Stimulated activated CD8-positive, alpha-beta memory T cell treated with anti-CD3 and anti-CD28 coated beads, Interleukin-12 subunit alpha, Interleukin-12 subunit beta, amount 100 ng/mL, for 4 hours (primary cell): ENCODE measurements at places on chromosomes 16 and 17.

- DNase-seq: no peak
Observed at GRCh38 chr17:46841561-46842379, 9.6 kb upstream of the WNT9B start.

DNA sequence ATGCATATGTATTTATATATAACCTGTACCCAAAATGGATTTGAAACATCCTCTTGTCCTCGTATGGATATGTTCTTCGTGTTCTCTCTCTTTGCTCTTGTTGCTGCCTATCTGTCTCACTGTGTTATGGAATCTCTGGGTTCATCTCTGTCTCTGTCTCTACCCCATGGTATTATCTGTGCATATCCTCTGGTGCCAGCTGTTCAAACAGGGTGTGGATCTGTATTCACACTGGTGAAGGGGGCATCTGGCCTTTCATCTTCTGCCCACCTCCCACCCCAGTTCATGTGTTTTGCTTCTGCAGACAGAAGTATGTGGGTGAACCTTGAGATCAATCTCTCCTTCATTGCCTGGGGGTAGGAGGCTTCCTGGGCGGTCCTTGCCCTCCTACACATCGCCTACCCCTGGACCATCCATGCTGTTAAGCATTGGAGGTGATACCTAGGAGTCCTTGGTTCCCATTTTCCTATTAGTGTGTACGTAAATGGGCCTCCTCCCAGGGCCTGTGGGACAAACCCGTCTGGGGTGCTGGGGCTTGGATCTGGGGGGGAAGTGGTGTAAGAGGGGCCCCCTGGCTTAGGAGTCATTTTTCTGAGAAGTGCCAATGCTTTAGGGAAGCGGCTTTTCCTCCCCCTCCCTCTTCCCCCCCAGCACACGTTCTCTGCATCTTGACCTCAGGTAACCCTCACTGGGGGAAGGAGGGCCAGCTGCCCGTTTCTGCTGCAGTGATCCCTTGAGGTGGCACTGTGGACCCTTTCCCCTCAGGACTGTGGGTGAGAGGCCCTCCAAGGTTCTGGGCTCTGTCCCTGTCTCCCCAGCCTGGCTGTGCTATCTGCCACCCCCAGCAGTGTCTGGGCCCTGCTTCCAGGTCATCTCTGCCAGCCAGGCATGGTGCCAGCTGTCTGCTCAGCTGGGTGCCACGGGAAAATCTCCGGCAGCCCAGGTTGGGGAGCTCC, 21.1 kb downstream of the RARA start:
- DNase-seq: no peak

GRCh38 chr16:58497935-58498334, 2.0 kb upstream of the NDRG4 start:
- DNase-seq: no peak

DNA sequence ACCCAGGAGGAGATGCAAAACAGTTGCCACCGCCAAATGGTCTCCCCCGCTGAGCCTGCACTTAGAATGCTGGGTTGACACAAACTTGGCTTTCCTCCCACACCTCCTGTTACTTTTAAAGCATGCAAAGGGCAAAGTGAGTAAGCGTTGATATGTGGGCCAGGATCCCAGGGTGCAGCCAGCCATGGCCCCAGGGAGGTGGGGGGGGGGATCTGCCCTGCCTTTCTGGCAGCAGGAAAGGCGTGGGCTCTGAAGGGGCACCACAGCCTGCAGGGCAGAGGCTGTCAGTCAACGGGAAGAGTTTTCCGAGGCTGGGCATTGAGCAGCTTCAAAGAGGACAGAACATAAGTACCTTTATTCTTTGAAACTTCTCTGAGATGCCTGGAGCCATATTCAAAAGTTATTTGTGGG, 142.3 kb downstream of the ABCC12 start:
- DNase-seq: no peak

GRCh38 chr17:78794864-78795640, 13.0 kb upstream of the CYTH1 start:
- no peak for DNase-seq

GRCh38 chr17:6936370-6937028, 59.4 kb upstream of the ALOX12 start:
- no peak for DNase-seq

DNA sequence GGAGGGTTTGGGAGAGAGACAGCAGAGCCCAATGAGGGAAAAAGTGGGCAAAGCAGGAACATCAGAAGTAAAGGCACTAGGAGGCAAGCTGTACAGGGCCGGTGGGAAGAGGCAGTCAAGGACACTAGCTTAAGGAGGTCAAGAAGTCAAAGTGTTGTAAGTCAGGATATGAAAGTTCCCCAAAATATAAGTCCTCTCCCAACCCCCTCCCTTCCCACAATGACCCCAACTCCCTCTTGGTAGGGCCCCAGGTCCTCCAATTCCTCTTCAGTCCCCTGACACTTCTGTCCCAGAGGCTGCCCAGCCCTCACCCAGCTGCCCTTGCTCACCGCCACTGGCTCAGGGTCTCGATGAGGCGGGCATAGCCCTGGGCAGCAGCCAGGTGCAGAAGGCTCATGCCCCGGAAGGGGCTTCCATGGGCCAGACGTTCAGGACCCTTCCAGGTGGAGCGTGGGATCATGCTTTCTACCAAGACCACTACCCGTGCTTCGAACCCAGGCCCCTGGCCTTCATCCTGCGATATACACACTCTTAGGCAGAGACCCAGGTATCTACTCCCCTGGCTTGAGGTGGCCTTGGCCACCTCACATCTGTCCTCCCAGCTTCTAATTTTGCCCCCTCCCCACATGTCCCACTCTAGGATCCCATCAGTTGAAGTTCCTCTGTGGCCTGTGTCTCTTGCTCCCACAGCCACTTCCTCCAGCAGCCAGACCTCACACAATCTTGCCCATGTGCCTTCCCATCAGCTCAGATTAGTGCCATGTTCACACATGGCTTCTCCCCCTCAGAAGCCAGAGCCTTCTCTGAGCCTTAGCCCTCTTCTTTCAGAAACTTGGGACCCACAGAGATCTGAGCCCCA, 5.9 kb upstream of the SPAG7 start:
- no peak for DNase-seq

- DNase-seq: no peak
Observed at GRCh38 chr17:47776330-47777197, 43.5 kb downstream of the TBX21 start.

- DNase-seq: no peak
Observed at GRCh38 chr16:85625053-85625452, 11.9 kb downstream of the GSE1 start.

DNA sequence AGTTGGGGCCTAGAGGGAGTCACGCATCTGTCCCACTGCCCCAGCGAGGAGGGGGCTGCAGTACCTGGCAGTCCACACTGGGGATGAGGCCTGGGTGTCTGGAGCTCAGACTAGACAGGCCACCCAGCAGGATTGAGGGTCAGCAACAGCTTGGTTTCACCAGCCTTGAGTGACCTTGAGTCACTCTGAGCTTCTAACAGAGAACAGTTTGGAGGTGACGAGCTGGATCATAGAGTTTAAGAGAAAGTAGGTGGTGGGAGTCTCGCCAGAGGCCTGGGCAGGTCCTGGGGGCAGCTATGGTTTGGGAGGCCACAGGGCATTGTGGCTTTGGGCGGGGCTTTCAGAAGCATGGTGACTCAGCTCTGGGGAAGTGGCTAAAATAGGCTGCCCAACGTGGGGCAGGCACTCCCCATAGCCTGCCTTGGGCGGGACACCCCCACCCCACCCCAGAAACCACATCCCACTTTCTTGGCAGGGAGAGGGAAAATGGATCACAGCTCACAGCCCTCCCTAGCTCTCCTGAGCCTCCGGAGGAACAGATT, 20.5 kb downstream of the CDC42EP4 start:
- DNase-seq: no peak

DNA sequence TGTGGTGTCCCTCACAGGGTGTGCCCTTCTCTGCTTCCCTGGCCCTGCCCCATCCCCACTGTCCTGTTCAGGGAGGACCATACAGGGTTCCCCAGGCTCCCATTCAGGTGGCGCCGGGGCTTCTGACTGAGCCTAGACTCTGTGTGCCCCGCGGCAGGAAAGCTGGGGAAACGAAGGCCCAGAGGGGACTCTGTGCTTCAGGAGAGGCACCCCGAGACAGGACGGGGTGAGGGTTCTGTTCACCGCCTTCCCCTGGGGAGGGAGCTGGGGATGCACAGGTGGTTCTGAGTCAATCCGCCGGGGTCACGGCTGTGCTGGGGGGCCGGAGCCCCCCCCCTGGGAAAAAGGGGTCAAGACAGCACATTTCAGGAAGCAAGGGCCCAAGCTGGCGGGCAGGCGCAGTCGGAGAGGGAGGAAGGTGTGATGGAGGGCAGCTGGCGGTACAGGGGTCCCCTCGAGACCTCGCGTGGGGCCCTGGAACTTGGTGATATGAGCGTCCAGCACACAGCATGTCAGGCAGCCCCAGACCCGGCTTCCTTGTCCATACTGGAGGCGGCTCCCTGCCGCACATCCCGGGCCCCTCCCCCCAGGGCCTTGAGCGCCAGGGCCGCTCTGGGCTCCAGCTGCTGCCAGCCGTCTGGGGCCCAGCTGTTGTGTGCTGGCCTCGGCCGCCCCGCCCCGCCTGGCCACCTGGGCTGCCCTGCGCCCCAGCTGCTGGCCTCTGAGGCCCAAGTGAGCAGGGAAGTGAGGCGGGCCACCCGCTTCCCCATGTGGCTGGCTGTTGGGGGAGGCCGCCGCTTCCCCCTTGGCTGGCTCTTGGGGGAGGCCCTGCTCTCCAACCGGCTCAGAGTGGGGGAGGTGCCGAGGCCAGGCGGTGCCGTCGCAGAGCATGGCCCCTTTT, 5.6 kb upstream of the NOTUM start:
- no peak for DNase-seq

DNA sequence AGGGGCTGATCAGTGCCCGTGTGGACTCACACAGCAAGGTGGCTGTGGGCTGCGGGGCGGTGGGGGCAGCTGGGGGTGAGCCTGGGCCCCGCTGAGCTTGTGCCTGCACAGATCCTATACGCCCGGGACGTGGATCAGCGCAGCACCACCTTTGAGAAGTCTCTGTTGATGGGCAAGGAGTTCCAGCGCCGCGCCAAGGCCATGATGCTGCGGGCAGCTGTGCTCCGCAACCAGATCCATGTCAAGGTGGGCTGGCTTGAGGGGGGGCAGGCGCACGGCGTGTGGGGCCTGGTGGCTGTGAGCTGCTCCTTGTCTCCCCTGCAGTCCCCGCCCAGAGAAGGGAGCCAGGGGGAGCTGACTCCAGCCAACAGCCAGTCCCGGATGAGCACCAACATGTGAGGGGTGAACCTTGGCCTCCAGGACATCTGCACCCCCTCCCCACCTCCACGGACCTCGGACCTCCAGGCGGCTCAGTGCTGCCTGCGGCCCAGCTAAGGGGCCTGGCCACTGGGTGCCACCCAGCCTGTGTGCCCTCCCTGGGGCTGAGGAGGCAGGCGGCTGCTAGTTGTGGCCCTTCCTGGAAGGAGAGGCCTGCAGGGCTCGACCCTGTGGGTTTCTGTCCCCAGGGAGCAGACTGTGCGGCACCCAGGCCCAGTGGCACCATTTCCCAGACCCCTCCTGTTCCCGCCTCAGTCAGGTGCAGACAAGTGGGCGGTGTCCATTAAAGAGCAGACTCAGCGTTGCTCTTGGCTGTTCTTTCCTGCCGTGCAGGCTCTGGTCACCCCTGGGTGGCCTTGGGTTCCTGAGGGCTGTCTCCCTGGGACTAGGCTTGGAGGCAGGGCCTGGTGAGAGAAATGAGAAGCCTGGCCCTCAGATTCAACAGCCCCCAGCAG, 5.3 kb downstream of the GPS1 start:
- DNase-seq: no peak

DNA sequence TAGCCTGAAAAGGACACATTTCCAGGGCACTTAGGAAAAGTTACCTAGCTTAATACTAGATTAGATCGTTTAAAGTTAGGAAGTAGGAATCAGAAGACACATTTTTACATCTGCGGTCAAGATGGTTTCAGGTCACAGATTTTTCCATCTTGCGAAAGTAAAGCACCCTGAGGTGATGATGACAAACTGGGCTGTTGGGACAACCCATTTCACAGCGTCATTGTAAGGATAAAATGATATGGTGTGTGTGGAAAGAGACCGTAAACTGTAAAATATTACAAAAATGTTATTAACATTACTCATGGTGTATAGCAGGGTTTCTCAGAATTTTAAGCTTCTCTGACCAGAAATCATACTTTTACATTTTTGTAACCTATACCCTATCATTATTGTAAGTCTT, 10.1 kb upstream of the MAP2K6 start:
- no peak for DNase-seq

- DNase-seq: no peak
Observed at GRCh38 chr17:78716814-78717393, 65.2 kb downstream of the CYTH1 start.

GRCh38 chr16:66081775-66082366, 284.6 kb upstream of the CDH5 start:
- no peak for DNase-seq

GRCh38 chr16:70659546-70659945, 13.2 kb downstream of the IL34 start:
- DNase-seq: no peak

DNA sequence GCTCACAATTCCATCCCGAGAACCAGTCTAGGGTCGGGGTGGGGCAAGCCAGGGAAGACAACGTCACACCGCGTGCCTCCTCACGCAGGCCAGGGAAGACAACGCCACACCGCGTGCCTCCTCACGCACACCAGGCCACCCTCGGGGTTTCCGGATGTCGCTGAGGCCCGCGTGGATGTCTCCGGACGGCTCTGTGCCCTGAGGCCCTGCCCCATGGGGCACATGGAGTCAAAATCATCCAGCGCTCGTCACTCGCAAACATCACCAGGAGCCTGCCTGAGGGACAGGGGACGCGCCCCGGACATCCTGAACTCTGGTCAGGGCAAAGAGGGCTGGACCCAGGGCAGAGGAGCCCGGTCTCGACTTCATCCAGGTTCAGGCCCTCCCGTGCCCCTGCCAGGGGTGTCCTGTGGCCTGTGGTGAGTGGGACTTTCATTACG, 3.7 kb downstream of the TMEM204 start:
- no peak for DNase-seq

- no peak for DNase-seq
Observed at GRCh38 chr16:57233944-57234706, 10.9 kb upstream of the ARL2BP start.

DNA sequence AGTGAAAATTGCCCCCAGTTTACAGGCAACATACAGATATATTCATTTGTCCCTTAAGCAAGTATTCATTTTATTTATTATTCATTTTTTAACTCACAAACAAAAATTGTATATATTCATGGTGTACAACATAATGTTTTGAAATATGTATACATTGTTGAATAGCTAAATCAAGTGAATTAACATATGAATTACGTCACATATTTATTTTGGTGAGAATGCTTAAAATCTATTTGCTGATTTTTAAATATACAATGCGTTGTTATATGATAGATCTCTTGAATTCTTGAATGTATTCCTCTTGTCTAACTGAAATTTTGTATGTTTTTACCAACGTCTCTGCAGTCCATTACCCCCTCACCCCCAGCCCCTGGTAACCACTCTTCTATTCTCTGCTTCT, 63.4 kb upstream of the CDH13 start:
- DNase-seq: no peak

DNA sequence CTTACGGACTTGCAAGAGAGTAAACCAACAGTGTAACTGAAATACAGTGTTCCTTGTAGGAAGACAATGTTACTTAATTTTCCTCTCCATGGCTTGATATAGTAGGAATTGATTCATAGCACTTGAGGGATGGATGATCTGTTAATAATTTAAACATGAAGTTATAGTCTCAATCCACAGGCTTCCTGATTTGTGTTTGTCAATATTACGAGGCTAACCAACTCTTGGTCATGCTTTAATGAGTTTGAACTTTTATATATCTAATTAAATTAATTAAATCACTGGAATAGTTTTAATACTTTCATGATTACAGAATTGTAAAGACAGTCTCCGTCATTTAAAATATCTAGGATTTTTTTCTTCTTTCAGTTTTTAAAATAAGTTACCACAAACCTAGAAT, 112.0 kb upstream of the HAS3 start:
- no peak for DNase-seq
